ENCODE measurements at places on chromosomes 11 and 22. TPM values are rescaled to one million over a fixed set of nuclear protein-coding genes. Genes with fewer than 3 reads are reported as not detected.

The BIK gene
- 0.58 TPM for total RNA-seq

The RHOD gene
- 22.1 TPM for total RNA-seq

The RFPL2 gene
- total RNA-seq: not detected

The PGA4 gene
- total RNA-seq: not detected

The ALX4 gene
- not detected for total RNA-seq

The EHBP1L1 gene
- total RNA-seq: 24.4 TPM

The PGA5 gene
- not detected for total RNA-seq

GRCh38 chr22:35638410-35638809 lies 9.8 kb upstream of the APOL6 start:
- no peak for DNase-seq

DNA sequence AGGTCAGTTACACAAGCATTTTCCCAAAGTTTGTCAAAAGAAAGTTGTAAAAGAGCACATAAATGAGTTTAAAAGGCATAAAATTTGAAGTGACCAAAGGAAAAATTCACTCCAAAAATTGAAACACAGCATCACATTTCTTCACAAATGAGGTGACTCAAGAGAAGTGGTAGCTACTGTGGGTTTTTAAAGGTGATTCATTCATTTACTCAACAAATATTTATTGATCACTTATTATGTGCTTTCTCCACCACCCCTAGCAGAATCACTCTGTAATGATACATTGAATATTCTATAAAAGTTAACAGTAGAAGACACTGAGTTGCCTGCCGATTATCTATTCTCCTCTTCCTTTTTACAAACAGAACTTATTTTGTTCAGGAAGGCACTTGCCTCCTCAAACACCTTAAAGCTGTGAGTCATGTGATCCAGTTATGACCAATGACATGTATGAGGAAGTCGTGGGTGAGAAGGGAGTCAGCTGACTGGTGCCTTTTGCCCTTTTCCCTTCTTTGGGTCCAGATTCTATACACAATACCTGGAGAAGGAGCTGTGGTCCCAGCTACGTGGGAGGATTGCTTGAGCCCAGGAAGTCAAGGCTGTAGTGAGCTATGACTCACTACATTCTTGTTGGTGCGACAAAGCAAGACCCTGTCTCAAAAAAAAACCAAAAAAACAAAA lies 67.7 kb upstream of the CLNS1A start:
- no peak for DNase-seq

DNA sequence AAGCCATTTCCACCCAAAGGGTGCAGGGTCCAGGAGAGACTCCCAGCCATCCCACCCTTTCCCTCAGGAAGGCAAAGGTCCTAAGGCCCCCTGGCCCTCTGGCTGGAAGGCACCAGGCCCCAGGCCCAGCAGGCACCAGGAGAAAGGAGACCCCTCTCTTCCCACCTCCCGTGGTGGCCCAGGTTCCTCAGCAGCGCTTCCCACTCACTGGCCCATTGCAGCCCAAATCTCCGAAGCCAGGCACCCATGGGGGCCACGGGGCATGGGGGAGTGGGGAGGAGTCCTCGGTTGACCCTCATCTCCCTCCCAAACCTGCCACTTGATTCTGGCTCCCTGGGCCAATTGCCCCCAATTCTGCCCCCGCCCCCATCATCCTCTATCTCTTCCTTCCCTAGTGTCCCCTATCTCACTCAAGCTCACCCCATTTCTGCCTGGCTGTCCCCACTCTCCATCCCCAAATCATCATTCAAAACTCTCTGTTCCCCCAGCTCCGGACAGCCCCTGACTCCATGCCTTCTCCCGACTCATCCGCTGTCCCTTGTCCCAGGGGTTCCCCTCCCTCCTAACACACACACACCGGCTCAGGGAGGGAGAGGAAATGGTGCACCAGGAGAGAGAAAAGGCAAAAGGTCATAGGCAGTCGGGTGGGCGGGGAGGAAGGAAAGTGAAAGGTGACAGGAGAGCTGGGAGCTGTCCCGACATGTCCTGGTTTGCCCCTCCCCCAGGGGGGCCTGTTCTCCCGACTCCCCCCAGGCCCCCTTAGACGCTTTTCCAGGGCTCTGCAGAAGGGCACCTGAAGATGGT lies 1.2 kb downstream of the LIF start:
- DNase-seq: no peak

DNA sequence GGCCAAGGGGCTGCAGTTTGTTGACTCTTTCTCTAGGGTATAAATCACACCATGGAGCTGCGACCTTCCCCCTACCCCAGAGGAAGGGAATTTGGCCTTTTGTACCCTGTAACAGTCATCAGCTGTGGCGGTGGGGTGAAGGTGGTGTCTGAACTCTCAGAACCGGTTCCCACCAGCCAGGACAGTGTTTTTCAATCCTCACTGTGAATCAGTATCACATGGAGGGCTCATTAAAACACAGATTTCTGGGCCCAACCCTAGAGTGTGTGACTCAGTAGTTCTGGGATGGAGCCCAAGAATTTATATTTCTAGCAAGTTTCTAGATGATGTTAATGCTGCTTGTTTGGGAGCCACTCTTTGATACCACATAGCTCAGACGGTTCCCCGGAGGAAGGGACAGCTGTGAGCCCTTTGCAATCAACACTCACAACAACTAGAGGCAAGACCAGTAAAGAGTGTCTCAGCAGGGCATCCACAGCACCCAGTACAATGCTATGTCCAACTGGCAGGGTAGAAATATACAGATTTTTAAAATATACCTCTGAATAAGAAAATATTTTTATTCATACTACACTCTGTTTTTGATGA lies 43.9 kb upstream of the FAT3 start:
- no peak for DNase-seq

DNA sequence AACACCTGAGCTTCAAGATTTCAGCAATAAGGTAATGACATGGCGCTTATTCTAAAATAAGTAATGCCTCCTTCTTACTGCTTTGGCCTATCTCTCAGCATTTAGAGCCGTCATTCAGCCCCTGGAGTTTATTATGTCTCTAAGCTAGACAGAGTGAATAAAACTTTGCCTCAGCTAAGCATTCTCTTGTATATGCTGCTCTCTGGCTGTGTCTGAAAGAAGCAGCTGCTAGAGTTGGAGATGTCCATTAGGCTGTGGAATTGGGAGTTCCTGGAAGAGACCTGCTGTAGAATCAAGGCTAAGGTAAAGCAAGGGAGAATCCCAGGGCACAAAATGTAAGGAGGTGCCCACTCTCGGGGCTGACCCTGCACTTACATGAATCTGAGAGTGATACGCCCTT lies 35.5 kb upstream of the TTC12 start:
- no peak for DNase-seq

DNA sequence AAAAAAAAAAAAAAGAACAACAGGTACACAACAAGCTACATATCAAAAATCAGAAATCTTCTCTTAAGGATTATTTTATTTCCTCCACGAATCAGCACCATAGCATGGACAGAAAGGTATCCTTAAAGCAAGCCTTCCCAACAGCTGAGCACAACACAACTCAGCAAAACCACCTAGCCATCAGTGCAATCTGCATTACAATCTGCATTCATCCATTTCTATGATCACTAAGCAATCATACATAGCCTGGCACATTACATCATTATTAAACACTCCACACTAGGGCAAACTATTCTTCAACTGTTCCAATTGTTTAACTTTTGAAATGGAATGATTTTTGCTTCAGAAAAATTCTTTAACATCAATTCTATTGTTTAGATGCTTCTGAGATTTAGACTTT lies 29.0 kb downstream of the MRTFA start:
- no peak for DNase-seq

GRCh38 chr11:96054870-96055705 lies 131.2 kb upstream of the MTMR2 start:
- DNase-seq: peak; percentile 37

- no peak for DNase-seq
Measured at GRCh38 chr22:32237906-32238305, 17.2 kb downstream of the SLC5A4 start.

DNA sequence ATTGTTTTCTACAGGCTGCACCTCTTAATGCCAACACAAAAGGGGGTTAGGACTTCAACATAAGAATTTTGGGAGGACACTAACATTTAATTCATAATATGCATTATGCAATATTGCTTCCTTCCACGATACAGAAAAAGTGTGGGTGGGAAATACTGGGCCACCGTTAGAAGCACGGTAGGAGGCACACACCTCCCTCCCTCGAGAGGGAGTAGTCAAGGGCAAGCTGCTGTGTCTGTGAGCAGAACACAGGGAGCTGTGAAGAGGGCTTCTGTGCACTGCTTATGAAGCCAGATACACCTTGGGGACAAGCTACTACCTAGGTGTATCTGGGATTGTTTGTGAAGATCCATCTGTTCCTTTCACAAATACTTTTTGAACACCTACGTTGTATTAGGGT lies 109.3 kb upstream of the PLET1 start:
- no peak for DNase-seq

GRCh38 chr11:2460540-2461252 lies 15.9 kb downstream of the KCNQ1 start:
- no peak for DNase-seq

DNA sequence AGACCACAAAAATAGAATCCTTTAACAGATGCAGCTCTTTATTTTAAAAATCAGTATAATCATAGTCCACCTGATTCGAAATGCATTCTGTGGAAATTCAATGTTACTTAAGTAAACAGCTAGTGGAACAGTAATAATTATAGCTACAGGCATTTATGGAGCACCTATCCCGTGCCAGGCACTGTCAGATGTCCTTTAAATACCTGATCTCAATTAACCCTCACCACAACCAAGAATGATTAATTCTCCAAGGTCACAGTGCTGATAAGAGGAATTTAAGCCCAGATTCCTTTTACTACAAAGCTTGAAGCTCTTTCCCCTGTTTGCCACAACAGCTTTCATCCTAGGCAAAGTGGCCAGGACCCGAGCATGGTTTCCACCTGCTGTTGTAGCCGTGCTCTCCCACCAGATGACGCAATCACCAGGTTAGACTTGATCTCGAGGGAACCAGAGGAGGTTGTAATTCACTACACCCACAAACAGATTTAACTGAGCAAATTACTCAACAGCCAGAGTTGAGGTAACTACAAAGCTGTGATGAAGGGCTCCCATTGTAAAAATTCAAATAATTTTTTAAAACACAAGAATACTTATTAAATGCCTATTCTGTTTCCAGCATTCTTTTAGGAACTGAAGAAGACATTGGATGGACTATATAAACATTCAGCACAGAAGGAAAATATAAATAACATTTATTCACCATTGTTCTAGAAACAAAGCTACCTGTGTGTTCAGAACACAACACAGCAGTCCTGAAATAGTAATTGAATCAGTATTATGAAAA lies 10.3 kb downstream of the PRDM10 start:
- DNase-seq: no peak

DNA sequence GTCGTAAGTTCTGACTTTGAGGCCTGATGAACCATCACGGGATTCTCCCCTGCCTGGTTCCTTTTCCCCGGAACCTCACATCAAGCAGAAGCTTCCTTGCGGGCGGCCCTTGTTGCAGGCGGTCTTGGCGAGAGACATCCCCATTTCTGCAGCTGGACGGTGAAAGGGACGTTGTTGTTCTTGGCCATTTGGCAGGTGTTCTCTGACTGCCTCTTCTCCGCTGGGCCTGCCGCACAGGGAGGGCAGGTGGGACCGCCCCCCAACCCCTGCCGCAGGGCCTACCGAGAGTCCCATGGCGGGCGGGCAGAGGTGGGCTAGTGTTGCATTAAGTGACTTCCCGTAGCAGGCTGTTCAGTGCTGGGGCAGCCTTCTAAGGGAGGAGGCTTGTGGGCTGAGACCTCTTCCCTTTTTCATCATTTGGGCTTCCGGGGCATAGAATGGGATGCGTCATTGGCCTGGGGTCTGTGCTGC lies 26.9 kb upstream of the GRAMD4 start:
- DNase-seq: no peak

DNA sequence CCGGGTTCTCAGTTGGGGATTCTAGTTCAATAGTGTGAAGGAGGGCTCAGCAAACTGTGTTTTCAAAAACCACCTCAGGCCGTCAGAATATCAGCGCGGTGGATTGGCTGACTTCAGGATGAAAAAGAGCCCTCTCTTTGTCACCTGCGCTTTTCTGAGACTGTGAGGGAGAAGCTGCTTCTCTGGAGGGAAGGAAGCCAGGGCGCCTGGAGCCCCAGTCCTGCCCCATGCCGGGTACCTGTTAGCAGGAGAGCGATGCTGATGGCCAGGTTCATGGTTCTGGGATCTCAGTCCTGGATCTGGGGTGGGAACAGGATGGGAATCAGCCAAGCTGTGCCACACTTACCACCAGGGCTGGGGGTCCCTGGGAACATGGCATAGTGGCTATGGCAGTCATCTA lies 2.3 kb downstream of the THY1 start:
- no peak for DNase-seq

- no peak for DNase-seq
Measured at GRCh38 chr11:126175393-126175792, 36.1 kb downstream of the RPUSD4 start.

DNA sequence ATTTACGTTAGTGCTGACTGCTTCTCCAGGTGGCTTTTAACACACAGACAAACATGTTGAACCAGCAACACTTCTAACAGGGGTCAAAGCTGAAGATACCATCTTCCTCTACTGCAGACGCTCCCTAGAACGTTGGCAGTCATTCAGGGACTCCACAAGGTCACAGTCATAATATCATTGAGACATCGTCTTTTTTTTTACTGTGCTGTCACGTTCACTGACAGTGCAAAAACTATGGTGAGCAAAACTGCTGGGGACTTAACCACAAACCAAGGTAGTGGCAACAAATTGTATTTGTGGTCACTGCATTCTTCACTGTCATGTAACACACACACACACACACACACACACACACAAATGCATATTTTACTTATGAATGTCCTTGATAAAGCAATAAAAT lies 244.9 kb downstream of the CASP12 start:
- DNase-seq: no peak

DNA sequence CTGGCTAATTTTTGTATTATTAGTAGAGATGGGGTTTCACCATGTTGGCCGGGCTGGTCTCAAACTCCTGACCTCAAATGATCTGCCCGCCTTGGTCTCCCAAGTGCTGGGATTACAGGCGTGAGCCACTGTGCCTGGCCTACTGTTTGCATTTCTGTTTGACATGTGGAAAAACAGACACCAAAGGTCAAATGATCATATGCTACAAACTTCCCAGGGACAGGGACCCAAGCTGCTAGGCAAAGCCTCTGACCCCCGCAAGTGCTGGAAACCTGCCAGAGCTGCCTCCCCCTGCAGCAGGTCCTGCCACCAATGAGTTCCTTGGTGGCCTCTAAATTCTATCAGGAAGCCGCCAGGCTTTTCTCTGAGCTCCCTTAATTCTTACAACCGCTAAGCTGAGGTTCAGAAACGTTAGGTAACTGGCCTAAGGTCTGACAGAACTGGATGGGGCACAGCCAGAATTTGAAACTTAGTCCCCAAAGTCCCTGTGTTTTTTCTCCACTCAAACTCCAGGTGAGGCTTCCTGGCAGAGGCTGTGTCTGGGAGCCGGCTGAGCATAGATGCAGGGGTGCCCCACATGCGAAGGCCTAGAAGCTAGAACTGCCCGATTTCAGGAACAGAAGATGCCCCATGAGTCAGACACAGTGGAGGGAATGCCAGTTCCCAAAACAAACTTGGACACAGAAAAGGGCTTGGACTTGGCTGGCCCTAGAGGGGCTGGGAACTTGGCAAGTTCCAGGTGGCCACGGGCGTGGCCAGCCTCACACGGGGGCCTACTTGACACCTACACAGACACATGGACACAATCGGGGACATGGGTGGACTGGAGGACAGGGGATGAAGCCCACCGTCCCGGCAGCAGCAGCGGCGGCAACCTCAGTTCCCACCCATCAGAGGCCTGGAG lies 7.4 kb downstream of the CSNK1E start:
- no peak for DNase-seq
